ENCODE measurements at places on chromosomes 12 and 14.

DNA sequence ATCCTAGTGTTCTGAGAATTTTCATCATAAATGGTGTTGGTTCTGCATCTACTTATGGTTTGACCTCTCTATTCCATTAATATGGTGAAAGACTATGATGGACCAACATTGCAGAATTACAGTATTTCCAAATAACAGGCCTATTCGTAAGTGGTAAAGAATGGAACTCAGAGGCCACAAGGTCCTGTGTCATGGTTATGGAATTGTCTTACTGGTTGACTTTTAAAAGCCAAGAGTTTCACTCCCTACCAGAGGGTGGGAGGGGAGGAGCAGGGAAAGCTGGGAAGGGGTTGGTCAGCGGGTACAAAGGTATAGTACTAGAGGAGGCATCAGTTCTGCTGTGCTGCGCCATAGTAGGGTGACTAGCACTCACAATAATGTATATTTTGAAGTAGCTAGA, 153.4 kb downstream of the TMEM132D start:
- DNase-seq, result no peak

- no peak for DNase-seq
Observed at GRCh38 chr12:119959435-119959834, 29.6 kb upstream of the BICDL1 start.

- no peak for DNase-seq
Observed at GRCh38 chr12:110592078-110592477, 9.0 kb upstream of the PPTC7 start.

DNA sequence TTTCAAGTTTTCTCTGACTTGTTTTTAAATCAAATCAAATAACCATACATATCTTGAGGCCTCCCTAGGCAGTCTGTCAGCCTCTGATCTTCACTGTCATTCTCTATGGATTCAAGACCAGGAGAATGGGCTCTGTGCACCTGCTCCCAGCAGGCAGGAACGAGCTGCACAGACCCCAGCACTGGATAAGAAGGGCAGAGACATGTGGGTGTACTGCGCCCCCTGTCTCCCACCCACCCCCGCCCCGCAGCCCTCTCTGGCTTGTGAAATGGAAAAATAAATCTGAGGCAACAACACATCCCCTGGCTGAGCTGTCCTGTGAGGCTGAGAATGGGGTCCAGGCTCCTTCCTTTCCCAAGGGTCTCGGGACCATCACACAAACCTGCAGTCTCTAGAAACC, 26.3 kb downstream of the CLMN start:
- DNase-seq, result no peak

DNA sequence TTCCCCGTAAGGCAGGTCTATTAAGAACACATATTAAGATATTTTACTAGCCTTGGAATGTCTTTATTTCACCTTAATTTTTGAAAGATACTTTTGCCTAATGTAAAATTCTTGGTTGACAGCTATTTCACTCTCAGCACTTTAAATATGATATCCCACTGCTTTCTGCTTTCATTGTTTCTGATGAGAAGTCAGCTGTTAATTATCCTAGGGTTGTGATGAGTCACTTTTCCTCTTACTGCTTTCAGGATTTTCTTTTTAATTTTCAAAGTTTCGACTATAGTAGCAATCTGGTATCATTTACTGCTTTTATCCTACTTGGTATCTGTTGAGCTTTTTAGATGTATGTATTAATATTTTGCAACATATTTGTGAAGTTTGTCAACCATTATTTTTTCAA, 578.9 kb upstream of the ATP2B1 start:
- no peak for DNase-seq

DNA sequence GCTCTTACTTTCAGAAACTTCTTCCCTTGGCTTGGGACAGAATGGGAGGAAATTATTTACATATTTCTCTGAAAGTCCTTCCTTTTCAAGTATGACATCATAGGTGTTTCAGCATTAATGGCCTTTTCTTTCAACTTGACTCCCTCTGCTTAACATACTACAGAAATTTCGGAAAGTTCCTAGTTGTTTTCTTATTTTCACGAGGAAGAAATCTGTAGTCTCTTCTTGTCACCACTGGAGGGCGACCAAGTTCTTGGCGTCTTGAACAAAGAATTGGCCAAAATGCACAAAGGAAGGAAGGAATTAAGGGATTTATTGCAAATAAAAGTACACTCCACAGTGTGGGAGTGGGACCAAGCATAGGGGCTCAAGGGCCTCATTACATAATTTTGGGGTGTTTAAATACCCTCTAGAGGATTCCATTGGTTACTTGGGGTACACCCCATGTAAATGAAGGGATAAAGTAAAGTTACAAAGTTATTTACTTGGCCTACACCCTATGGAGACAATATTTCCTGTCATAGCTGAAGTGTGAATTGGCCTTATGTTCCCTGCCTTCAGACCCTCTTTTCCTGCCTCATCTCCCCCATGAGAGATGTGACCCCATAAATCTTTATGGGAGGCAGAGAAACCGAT, 70.4 kb downstream of the RPL10L start:
- DNase-seq, result no peak

DNA sequence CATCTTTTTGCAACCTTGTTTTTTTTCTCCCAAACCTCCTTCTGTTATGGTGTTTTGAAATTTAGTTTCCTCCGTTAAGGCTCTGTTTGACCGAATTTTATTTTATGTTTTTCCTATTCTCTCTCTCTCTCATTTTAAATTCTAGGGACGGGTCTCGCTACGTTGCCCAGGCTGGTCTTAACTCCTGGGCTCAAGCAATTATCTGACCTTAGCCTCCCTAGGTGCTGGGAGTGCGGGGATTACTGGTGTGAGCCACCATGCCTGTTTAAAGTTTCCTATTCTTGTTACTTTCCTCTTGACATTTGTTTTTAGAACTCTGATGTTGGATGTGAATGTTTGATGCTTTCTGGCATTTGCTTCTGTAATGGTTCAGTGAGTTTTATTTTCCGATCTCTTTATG, 1.0 kb downstream of the ZC3H14 start:
- no peak for DNase-seq

- no peak for DNase-seq
Observed at GRCh38 chr14:105330491-105330895, 15.9 kb downstream of the PACS2 start.

DNA sequence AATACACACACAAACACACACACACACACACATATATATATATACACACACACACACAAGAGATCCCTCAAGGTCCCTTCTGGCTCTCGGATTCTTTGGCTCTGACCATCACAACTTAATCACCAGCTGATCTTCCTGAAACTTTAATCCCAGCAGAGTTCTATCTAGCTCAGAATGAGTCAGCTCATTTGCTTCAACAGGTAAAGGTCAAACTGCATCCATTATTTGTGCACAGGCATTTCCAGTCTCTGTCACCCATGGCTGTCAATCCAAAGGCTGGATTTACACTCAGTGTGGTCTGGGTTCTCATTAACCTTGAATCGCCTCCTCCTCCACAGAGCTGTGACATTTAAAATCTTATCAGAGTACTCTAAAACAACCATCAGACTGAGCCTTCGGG, 113.3 kb upstream of the TMPO start:
- no peak for DNase-seq

GRCh38 chr14:23173796-23174195, 9.7 kb downstream of the SLC7A8 start:
- no peak for DNase-seq

- no peak for DNase-seq
Observed at GRCh38 chr12:131348231-131348630, 362.7 kb upstream of the SFSWAP start.

DNA sequence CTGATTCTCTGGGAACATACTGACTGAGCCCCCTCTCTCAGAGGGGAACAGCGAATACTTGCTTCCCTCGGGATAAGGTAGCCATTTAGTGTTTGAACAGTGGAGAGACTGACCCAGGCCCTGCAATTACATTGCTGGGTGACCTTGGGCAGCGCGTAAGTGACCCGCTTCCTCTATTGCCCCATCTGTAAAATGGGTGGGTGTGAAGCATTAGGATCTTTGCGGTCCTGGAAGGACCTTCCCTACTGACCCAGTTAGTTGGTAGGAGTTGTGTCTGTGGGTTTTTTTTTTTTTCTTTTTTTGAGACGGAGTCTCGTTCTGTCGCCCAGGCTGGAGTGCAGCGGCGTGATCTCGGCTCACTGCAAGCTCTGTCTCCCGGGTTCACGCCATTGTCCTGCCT, 1.2 kb upstream of the KMT5A start:
- no peak for DNase-seq

DNA sequence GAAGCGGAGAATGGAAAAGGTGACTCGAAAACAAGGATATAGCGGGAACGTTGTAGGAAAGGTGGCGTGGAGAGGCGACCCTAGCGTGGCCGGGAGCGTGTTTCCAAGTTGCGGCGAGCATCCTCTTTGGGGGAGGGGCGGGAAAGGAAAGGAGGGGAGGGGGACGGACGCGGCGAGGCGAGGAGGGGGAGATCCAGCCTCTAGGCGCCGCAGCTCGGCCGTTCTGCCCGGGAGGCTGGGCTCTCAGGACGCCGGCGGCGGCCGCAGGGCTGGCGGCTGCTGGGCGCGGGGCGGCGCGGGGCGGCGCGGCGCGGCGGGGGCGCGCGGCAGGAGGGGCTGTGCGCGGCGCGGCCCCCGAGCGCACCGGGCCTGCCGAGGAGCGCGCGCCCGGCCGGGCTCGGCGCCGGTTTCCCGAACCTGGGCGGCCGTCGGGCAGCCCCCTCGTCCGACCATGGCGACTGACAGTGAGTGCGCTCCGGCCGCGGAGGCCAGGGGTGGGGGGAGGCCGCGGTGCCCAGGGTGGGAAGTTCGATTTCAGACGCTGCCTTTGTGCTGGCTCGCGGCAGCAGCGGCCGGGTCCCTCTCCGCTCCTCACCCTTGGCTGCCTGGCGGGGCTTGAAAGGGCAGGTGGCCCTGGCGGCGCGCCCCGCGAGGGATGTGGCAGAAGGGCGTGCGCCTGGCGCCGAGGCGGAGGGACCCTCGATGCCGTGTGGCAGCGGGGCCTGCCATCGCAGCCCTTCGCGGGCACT, 50.3 kb downstream of the SNAPC1 start:
- DNase-seq, result no peak

GRCh38 chr14:95151561-95151960, 5.8 kb downstream of the DICER1 start:
- DNase-seq, result no peak
